ENCODE measurements at places on chromosomes 3 and 15.

DNA sequence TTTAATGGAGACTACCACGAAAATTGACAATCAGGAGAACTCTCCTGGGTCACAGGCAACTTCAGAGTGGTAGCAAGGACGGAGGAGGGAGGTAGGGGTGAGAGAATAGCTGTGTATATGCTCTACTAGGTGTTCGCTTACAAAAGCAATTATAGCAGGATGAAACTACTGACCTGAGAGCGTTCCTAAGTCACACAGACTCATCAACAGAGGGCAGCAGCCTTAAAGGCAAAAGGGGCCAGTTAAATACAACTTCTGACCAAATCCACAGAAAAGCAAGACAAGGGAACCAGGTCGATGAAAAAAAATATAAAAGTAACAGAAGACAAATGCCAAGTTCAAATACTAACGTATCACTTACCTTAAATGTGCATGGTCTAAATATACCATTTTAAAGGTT, 894.6 kb downstream of the PLOD2 start:
- DNase-seq: no peak

GRCh38 chr15:46091860-46092450, 457.1 kb downstream of the SQOR start:
- no peak for DNase-seq

GRCh38 chr3:159846255-159846654, 142.4 kb upstream of the IL12A start:
- no peak for DNase-seq

GRCh38 chr15:76433798-76434400, 97.3 kb downstream of the ISL2 start:
- no peak for DNase-seq

- no peak for DNase-seq
Observed at GRCh38 chr3:194072691-194073279, 63.2 kb upstream of the HES1 start.

DNA sequence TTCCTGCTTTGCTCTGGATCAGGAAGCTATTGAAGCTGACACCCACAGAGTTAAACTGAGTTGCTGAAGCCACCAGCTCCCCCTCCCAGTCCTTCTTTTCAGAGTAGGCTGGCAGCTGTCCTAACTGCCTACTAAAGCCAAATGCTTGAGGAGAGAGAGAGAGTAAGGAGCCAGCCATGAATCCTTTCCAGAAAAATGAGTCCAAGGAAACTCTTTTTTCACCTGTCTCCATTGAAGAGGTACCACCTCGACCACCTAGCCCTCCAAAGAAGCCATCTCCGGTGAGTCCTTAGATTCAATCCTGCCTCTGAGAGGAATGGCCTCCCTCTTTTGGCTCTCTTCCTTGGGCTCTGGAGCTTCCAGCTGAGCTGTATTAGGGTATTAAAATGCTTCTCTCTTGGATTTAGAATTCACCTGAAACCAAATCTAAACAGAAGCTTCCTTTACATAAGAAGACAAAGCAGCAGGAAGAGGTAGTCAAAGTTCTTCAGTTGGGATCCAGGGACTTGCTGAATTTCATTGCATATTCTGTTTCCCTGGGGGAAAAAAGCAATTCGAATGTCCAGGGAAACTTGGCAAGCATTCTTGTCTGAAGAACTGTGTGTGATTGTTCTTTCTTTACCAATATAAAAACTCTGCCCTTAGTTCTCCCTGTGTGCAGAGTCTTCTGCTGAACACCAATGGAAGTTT, at the start of gene SLC15A2:
SLC15A2 (plus strand) TSS at position 101 of the 690 bp plus-strand sequence; CDS start at position 177, 76 bp downstream.
- no peak for DNase-seq

DNA sequence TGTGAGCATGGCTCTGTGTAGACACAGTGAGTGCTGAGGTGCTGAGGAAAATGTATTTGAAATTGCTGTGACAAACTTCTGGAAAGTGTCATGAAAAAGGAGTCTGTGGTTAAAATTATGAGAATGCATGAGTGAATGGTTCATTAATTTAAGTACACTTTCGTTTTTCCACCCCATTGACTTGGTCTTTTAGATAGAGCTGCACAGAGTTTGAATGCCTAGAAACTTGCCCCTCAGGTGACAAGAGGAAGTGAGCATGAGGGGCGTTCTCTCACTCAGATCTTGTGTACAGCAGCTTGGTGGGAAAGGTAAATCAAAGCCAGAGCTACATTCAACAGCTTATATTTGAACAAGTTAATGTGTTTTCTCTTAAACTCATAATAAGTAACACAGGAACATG, 296.8 kb downstream of the WDR72 start:
- DNase-seq: no peak

DNA sequence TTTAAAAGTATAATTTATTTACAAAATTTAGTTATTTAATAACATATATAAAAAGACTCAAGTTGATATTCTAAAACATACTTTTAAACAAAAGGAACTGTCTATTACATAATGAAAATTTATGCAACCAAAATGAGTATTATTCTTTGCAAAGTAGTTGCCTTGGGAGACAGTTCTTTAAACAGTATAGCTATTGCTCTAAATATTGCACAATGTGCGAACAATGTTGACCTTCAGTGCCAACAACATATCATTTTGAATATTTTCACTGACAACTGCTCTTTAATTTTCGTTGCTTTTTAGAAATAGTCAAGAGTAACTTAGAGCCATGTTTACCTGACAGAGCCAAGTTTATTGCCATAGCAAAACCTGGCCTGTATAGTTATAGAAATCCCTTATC, 124.9 kb downstream of the ZBTB20 start:
- DNase-seq: no peak

DNA sequence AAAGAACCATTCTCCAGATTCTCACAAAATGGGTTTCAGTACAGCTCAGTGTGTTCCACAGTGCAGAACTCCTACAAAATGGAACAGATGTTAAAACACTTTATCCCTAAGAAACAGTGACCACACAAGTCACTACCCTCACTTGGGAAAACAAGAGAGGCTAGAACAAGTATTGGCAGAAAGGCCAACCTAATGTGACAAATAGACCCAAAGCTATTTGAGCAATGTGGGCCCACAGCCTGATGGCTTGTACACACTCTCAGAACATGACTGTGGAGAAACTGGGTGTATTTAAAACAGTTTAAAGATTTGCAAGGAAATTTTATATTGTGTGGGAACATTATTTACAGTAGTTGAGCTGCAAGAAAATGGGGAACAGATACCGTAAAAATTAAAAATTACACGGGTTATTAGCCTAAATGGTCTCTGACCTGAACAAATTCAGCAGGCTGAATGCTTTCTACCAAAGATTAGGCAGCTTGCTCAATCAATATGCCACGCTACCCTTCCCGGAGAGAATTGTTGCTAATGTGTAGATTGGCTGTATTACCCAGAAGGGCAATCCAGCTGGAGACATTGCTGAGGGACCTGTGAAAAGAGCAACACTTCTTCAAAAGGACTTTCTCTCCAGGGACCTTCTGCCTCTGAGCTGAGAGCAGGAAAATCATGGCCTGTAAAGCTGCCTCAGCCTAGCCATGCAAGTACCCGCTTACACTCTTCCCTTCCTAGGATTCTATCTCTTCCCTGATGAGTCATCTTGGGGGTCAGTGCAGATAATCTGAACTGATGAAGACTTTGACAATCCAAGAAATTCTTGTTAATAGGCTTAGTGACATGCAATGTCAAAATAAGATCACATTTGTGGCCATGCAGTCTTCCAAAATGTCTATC, 97.1 kb downstream of the STRIT1 start:
- DNase-seq: no peak

GRCh38 chr15:85412956-85413854, 32.8 kb downstream of the AKAP13 start:
- peak; percentile 59 for DNase-seq

- peak; percentile 58 for DNase-seq
Observed at GRCh38 chr3:44712455-44713075, at the start of gene ZNF502. TSS of gene ZNF502 (plus strand) at chr3:44712660. CDS start at chr3:44720262, 7,602 bp downstream.
